Colonic mucosa (tissue), 4 donors: ENCODE measurements at places on chromosomes 12 and 14. TPM values are rescaled to one million over a fixed set of nuclear protein-coding genes. Genes with fewer than 3 reads are reported as not detected.

DNA sequence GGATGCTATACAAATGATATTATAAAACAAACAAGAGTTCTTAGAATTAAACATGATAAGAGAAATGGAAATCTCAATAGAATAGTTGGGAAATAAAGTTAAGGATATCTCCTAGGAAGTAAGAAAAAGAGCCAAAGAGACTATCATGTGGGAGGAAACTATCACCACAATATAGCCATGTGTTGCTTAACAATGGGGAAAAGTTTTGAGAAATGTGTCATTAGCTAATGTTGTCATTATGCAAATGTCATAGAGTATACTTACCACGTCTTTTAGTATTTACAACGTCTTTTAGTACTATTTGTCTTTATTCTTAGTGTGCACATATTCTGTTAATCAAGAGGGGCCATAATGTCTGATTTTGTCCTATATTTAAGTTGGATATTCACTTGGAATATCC, 58.7 kb downstream of the ZNF641 start:
- H3K36me3 ChIP-seq, result no peaks in the 10 kb centered on the region
- H3K27ac ChIP-seq, result no peak overlapping the region
- no peaks in the 10 kb centered on the region for H3K4me1 ChIP-seq
- H3K27me3 ChIP-seq, result no peaks in the 10 kb centered on the region
- no peak for DNase-seq

DNA sequence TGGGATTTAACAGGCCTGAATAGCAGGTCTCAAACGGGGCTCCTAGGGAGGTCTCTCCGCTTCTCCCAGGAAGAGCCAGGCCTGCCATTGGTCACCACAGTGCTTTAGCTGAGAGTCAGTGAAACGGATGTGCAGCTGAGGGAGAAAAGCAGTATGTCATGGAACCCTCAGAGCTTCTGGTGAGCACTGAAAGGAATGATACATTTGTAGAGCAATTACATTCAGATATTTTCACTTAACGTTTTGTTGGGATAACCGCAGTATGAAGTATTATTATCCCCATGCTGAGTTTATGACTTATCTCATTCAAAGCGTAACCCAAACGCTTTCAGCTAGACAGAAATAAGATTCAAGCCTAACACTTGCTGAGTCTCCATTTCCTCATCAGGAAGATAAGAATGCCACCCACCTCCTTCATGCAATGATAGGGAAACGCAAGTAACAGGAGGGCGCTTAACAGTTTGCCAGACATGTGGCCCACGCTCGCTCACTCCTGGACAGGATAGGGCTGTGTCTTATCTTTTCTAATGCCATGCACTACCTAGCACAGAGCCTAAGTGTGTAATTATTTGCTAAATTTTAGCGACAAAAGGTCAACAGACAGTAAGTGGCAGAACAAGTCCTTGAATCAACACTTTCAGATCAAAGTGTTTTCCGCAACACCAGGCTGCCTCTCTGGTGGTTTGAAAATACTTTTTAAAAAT, 28.2 kb downstream of the DAD1 start:
- H3K4me3 ChIP-seq, result no peak overlapping the region
- no peaks in the 10 kb centered on the region for H3K36me3 ChIP-seq
- H3K27me3 ChIP-seq, result no peaks in the 10 kb centered on the region
- peak overlapping the region; percentile 68 for H3K27ac ChIP-seq
- DNase-seq, result peak; percentile 40

GRCh38 chr14:38366374-38366773, 110.5 kb upstream of the CLEC14A start:
- DNase-seq, result no peak
- H3K4me1 ChIP-seq, result no peaks in the 10 kb centered on the region
- H3K27me3 ChIP-seq, result no peaks in the 10 kb centered on the region

GRCh38 chr14:22977684-22978486, 4.5 kb downstream of the AJUBA start:
- peak overlapping the region; percentile 40 for H3K27ac ChIP-seq
- H3K36me3 ChIP-seq, result no peaks in the 10 kb centered on the region
- peak; percentile 69 for DNase-seq
- H3K4me3 ChIP-seq, result no peak overlapping the region

- H3K4me1 ChIP-seq, result peaks cover 35% of the 10 kb centered on the region
- peak; percentile 100 for DNase-seq
- H3K27me3 ChIP-seq, result no peaks in the 10 kb centered on the region
Measured at GRCh38 chr12:124518051-124518932, 49.1 kb downstream of the NCOR2 start.

DNA sequence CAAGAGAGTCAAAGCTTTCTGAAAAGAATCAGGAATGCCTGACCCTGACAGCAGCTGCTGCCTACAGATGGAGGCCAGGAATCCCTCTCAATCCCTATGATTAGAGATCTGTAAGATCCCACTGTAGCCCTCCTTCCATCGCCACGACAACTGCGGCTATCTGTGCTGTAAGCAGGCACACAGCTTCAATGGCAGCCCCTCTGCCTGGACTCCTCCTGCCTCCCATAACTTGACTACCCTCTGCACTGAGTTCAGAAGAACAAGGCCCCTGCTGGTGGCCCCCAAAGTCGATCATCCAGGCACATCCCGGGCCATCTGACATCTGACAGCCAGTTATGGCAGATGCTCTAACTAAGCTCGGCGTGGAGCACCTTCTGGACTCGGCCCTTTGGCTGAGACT, 2.9 kb downstream of the CLMN start:
- no peaks in the 10 kb centered on the region for H3K36me3 ChIP-seq
- no peaks in the 10 kb centered on the region for H3K27me3 ChIP-seq
- peaks cover 11% of the 10 kb centered on the region for H3K4me1 ChIP-seq
- H3K4me3 ChIP-seq, result no peak overlapping the region

GRCh38 chr12:116727261-116727660, 10.6 kb downstream of the SPRING1 start:
- no peak overlapping the region for H3K4me3 ChIP-seq
- no peaks in the 10 kb centered on the region for H3K4me1 ChIP-seq
- no peak for DNase-seq
- H3K27ac ChIP-seq, result no peak overlapping the region
- H3K27me3 ChIP-seq, result no peaks in the 10 kb centered on the region

DNA sequence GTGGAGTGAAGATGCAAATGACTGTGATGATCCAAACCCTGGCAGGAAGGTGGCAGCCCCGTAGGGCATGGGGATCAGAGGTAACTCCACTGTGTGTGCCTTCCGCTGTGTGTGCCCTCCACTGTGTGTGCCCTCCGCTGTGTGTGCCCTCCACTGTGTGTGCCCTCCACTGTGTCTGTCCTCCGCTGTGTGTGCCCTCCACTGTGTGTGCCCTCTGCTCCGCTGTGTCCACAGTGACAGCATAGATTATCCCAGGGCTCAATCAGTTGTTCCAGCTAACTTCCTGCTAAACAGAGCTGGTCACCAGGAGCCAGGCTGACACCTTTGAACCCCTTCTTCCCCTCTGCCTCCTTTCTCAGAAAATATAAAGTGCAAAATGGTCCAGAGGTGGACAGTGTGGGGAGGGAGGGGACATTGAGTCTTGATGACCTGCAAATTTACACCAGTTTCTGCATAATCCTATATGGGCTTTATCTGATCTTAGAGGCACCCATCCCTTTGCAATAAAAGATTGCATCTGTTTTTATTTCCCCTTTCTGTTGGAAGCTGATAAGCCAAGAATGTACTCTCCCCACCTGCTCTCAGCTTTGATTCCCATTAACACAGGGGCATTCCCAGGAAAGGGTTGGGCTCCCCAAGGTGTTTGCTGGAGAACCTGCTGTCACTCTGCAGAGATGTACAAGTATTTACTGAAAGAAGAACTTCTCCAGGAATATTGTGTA, 21.6 kb upstream of the HNF1A start:
- no peaks in the 10 kb centered on the region for H3K27me3 ChIP-seq
- peaks cover 5% of the 10 kb centered on the region for H3K4me1 ChIP-seq
- no peaks in the 10 kb centered on the region for H3K36me3 ChIP-seq
- no peak overlapping the region for H3K4me3 ChIP-seq
- peak; percentile 83 for DNase-seq

DNA sequence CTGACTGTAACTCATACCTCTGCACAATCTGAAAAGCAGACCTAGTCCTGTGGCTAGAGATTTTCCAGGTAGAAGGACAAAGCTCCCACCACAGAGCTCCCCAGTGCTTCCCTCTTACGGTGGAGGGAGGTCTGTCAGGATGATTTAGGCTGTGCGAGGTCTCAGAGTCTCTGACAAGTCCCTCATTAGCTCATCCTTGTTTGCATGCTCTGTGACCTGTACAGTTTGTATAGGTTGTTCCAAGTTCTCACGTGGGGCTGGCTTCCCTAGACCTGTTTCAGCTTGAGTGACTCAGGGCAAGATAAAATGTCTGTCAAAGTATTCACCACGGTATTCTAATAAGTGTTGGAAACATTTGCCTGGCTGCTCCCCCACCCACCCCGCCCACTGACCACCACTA, 34.8 kb downstream of the ASCL1 start:
- DNase-seq, result no peak
- H3K4me3 ChIP-seq, result no peak overlapping the region
- H3K4me1 ChIP-seq, result no peaks in the 10 kb centered on the region
- no peak overlapping the region for H3K27ac ChIP-seq

DNA sequence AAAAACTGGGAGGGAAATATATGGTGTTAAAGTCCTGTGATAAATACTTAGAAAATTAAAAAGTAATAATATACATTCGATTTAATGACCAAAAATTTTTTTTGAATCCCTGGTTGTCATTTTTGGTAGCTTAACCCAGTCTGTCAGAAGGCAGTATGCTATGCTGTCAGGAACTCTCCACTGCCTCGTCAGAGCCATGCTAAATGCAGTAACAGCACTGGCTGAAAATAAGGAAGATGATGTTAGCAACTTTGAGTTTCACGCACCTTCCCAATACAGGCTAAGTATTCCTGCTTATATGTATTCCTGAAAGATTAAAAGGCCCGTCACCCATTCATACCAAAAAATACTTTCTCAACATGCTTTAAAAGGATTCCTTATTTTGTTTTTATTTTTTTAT, 34.2 kb downstream of the SAV1 start:
- H3K27me3 ChIP-seq, result no peaks in the 10 kb centered on the region
- H3K4me3 ChIP-seq, result no peak overlapping the region
- no peaks in the 10 kb centered on the region for H3K36me3 ChIP-seq
- H3K4me1 ChIP-seq, result no peaks in the 10 kb centered on the region
- no peak for DNase-seq
- H3K27ac ChIP-seq, result no peak overlapping the region

DNA sequence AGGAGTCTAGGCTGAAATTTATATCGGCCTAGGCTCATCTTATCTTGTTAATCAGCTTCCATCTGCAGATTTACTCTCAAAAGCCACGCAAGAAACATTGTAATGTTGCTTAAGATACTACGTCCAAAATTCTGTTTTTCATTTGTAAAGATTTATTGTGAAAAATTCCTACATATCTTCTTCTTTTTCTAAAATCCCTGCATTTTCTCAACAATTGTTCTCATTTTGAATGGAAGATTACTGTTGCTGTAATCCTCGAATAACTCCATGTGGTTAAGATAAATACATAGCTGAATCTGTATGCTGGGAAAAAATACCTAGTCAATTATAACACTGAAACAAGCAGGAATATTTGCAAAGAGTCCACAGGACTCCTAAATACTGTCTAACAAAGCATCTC, 15.6 kb downstream of the INSM2 start:
- no peaks in the 10 kb centered on the region for H3K27me3 ChIP-seq
- H3K4me3 ChIP-seq, result no peak overlapping the region
- H3K4me1 ChIP-seq, result no peaks in the 10 kb centered on the region
- no peak for DNase-seq
- no peak overlapping the region for H3K27ac ChIP-seq

GRCh38 chr14:61524936-61525292, 170.4 kb upstream of the HIF1A start:
- H3K36me3 ChIP-seq, result no peaks in the 10 kb centered on the region
- no peak overlapping the region for H3K4me3 ChIP-seq
- DNase-seq, result no peak
- H3K4me1 ChIP-seq, result peaks cover 33% of the 10 kb centered on the region

- DNase-seq, result no peak
- H3K4me3 ChIP-seq, result no peak overlapping the region
- H3K27ac ChIP-seq, result no peak overlapping the region
- no peaks in the 10 kb centered on the region for H3K36me3 ChIP-seq
Measured at GRCh38 chr12:51524386-51524901, 66.6 kb upstream of the SCN8A start.

DNA sequence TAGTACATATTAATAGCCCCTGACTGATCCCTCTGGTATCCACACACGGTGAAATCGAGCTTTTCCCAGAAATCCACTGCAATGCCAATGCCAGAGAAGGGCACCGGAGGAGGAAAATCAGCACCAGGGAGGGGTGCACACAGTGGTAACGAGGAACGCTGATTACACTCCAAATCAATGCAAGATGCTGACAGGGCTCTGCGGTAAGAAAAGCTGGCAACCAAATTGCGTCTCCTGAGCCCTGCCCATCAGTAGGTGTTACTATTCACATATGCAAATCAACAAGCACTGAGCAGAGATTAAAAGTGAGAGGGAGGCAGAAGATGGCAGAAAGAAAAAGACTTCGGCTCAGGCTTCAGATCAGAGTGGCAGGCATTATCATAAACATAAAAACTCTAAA, 159.1 kb downstream of the RPS29 start:
- no peak for DNase-seq
- no peak overlapping the region for H3K4me3 ChIP-seq
- H3K4me1 ChIP-seq, result no peaks in the 10 kb centered on the region
- H3K27ac ChIP-seq, result no peak overlapping the region
- H3K36me3 ChIP-seq, result no peaks in the 10 kb centered on the region

GRCh38 chr12:19288603-19289244, 150.6 kb upstream of the AEBP2 start:
- no peaks in the 10 kb centered on the region for H3K36me3 ChIP-seq
- no peaks in the 10 kb centered on the region for H3K4me1 ChIP-seq
- no peak for DNase-seq
- no peak overlapping the region for H3K27ac ChIP-seq

DNA sequence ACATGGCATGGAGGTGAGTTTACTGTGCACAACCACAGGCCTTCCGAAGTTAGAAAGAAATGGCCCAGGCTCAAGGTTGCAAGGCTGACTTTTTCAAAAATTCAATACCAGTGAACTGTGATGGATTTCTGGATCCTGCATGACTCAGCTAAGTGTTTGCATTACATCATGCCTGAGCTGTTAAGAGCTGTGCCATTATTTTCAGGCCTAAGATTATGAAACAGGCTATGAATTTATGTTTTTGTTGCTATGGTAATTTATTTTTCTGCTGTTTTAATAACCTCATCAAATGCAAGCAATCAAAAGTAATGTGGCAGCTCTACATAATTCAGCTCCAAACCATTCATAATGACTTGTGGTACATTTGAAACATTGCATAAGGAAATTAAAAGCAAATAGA, 457.7 kb upstream of the TMEM132C start:
- H3K27ac ChIP-seq, result no peak overlapping the region
- no peaks in the 10 kb centered on the region for H3K4me1 ChIP-seq
- no peak overlapping the region for H3K4me3 ChIP-seq
- DNase-seq, result no peak

GRCh38 chr14:105859717-105860614, 333.6 kb downstream of the TMEM121 start:
- H3K4me1 ChIP-seq, result no peaks in the 10 kb centered on the region
- no peak overlapping the region for H3K4me3 ChIP-seq
- H3K27ac ChIP-seq, result no peak overlapping the region
- DNase-seq, result no peak

- no peaks in the 10 kb centered on the region for H3K27me3 ChIP-seq
- H3K27ac ChIP-seq, result no peak overlapping the region
- no peaks in the 10 kb centered on the region for H3K36me3 ChIP-seq
Measured at GRCh38 chr14:57089901-57090300, 178.8 kb downstream of the EXOC5 start.

- H3K27me3 ChIP-seq, result no peaks in the 10 kb centered on the region
- no peak overlapping the region for H3K4me3 ChIP-seq
- DNase-seq, result peak; percentile 59
- no peaks in the 10 kb centered on the region for H3K4me1 ChIP-seq
Measured at GRCh38 chr12:20421421-20421820, 53.1 kb downstream of the PDE3A start.

The NOS1 gene
- total RNA-seq, result 0.07 TPM

The ZCCHC8 gene
- 20.3 TPM for total RNA-seq

The VRTN gene
- 0.30 TPM for total RNA-seq

The KRT80 gene
- 4.9 TPM for total RNA-seq

The HVCN1 gene
- 2.1 TPM for total RNA-seq
